ENCODE measurements at places on chromosomes 6 and 20.

DNA sequence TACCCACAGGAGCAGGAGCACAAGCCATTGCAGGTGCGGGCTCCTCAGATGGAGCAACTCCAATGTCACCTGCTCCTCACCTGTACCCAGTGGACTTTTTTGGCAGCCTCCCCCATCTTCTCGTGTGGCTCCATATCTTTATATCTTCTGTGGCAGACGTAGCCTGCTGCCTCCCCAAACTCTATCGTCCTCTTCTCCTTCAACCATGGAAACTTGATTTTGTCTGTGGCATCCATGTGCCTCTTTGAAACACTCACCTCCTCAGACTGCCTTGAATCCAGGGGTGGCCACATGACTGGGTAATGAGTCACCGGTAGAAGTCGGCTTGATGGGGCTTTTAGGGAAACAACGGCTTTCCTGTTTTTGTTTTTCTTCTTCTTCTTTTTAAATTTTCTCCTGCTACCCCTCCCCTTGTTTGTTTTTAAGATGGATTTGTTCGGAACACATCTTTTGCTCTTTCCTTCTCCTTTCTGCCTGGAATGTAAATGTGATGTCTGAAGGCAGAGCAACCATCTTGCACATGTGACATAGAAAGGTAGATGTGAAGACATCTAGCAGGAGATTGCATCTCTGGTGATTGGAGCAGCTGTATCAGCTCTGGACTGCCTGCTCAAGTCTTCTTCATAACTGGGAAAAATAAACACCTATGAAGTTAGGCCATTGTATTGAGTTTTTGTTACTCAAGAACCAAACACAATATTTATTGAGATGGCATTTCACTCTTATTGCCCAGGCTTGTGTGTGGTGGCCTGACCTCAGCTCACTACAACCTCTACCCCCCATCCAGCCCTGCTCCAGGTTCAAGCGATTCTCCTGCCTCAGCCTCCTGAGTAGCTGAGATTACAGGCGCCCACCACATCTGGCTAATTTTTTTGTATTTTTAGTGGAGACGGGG lies 69.9 kb upstream of the DDR1 start:
- no peak for DNase-seq

GRCh38 chr6:150857062-150857944 lies 8.2 kb upstream of the MTHFD1L start:
- no peak for DNase-seq

DNA sequence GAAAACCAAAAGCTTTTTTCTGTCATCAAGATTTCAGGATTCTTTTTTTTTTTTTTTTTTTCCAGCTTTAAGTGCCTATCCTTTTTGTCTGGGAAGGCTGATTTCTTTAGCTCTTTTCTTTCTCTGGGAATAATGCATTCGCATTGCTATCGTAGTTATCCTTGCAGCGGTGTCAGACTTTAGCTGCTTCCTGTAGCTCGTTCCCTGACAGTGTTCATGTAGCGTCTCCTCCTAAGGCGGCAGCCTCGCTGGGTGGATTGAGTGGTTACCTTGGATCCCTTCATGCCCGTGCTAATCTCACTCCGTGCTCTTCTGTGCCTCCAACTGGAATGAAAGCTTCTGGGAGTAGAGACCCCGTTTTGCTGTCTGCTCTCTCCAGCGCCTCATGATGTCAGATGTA lies 43.1 kb downstream of the UST start:
- no peak for DNase-seq

DNA sequence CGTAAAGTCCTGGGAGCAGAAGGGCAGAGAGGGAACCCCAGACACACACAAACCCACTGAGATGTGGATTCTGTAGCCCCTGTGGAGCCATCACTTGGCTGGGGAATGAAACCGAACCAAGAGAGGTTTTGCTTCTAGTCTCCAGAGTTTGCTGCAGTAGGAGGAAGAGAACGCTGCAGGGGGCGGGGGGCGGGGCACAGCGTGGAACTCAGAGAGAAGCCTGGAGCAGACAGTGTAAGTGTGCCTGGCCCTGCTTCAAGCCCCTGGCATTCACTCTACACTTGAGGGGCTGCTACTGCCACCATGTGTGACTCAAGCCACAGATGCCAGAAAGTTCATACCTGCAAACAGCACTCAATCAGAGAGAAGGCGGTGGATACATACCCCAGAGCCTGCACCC lies 18.9 kb downstream of the GABRR1 start:
- no peak for DNase-seq

DNA sequence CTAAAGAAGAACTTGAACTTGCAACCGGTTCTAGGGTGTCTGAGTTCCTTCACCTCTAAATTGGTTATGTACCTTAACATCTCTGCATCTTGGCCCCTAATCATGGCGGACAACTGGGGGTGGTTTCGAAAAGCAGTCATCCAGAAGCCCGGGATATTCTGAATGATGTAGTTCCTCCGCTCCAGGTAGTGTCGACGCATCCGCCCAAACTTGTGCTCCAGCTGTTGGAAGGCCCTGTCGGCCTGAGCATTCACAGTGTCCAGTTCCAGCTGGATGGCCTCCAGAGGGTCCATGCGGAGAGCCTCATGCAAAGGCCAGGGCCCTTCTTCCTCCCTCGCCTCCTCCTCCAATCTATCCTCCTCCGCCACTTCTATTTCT lies 887 bp downstream of the TSPYL1 start:
- DNase-seq, result no peak

- no peak for DNase-seq
Measured at GRCh38 chr6:166910601-166911000, 45.7 kb downstream of the RNASET2 start.

- no peak for DNase-seq
Measured at GRCh38 chr20:29119141-29119540, 2138.3 kb upstream of the DEFB115 start.

GRCh38 chr6:79878142-79878748 lies 69.1 kb downstream of the ELOVL4 start:
- peak; percentile 32 for DNase-seq

DNA sequence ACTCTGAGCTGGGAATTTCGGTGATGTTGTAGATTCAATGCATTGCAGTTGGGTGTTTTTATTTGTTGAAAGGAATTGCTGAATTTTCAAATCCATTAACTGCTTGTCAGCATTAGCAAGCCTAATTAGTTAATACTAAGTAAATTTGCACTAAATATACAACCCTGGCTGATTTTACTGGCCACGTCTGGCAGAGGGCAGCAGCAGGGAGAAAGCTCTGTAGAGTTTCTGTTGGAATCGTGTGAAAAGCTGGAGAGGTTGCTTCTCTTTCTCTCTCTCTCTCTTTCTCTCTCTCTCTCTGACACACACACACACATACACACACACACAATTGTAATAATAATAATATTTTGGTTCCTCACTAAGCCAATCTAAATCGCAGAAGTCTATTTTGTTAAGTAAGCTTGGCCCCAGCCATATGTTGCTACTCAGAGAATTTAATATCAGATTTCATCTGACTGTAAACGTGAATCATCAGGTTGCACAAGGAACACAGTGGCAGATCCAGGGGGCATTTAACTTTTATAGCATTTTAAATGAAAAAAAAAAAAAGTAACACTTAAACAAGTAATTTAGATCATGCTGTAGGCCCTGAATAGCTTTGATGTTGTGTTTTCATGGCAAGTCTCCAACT lies 289.5 kb downstream of the ESR1 start:
- peak; percentile 46 for DNase-seq

GRCh38 chr6:11258260-11259237 lies 26.1 kb upstream of the NEDD9 start:
- no peak for DNase-seq

- no peak for DNase-seq
Measured at GRCh38 chr6:150280703-150281102, 88.1 kb upstream of the IYD start.

GRCh38 chr6:163670336-163670735 lies 255.8 kb downstream of the QKI start:
- DNase-seq, result no peak

DNA sequence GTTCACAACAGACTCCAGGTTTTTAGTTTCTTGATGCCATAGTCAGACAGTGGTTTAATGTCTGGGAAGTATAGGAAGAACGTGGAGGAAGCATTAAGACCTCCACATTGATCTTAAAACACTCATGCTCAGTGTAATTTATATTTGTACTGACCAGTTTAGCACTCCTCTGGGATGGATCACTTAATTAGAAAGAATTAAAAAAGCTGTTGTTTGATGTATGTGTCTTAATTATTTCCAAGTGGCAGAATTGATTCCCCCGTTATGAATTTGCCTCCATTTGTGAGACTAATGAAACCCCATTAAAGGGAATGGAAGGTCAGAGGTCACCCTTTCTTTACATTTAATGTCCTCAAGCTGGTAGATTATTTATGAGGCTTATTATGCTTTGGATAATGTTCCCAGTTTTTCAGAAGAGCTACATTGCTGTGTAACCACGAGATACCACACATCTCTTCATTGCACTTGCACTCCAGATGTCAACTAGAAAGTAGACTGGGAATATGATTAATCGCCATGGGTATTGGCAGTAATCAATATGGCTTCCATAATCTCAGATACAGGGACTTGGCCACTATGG lies 270.0 kb upstream of the JAG1 start:
- DNase-seq, result no peak

GRCh38 chr6:8236956-8237355 lies 134.6 kb upstream of the EEF1E1 start:
- DNase-seq, result no peak

DNA sequence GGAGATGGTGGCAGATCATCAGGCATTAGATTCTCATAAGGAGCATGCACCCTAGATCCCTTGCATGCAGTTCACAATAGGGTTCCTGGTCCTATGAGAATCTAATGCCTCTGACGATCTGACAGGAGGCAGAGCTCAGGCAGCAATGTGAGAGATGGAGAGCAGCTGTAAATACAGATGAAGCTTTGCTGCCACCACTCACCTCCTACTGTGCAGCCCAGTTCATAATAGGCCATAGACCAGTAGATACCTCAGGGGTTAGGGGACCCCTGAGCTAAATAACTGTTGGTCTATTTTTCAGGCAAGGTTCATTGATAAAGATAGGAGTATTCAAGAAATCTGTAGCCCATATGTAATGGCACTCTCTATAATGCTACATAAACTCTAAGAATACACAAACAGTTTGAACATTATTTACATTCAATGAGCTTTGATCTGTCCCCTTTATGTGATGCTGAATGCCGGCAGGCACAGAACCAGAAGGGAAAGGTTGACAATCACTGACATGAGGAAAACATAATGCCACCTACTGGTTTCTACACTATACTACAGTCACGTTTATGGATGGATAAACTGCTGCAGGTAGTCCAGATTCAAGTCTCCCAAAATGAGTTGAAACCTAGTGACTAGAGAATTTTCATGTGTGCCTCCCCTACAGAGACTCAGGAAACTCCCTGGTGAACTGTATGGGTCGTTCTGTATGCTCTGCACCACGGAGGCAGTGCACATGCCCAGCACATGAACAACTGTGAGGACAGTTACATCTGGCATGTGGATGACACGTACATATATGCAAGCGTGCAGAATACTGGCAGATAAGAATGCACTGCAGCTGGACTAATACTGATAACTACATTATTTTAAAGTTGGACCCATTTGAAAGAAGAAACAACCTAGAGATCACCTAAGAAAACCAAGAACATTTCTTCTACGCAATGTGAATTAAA lies 72.0 kb downstream of the DST start:
- no peak for DNase-seq

DNA sequence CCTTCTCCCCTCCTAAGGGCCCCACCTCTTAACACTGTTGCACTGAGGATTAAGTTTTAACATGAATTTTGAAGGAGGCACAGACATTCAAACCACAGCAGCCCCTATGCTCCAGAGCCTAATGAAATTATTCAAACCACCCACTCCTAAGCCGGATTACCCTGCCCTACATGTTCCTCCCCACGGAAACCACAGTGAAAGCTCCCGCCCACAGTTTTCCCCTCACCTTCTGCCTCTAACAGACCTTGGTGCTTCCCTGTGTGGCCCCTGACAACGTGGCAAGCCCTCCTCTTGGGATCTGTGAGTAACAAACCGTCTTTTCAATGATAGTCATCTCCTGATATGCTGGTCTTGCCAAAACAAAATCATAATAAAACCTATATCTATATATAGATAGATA lies 74.8 kb downstream of the RIN2 start:
- no peak for DNase-seq

DNA sequence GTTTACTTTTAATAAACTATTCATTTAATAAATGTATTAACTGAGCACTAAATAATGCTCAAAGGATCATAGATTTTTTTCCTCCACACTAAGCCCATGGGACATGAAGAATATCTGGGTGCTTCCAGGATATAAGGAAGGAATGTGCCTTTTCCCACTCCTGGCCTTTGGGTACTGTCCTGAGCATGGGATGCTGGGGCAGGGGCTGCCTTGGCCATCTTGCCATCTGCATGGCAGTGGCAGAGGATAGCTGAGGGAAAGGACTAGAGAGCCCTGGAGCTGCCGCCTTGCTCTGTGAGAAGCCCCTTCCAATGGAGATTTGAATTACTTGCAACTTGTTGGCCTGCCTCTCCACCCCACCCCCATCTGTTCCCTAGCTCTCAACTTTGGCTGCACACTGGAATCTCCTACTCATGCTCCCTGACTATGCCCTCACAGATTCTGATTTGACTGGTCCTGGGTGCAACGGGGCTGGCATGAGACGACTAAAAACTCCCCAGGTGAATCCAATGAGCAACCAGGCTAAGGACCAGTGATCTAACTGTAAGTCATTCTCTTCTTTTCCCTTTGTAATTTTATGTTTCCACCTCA lies 15.6 kb downstream of the DDRGK1 start:
- DNase-seq, result no peak

DNA sequence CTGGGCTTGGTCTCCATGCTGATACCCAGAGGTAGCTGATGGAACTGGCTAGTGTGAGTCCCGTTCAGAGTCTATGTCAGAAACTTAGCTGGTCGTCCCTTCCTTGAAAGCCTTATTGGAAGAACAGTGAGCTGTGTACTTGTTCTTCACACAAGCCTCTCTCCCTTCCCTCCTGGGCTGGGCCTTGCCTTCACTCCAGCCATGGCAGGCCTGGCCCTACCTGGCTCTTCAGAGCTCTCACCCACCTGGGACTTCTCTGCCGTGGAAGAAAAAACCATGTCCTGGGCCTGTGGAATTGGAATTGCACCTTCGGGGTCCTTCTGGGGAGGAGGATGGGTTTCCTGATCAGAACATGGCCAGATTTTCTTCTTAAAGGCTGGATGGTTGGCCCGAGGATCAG lies 20.3 kb upstream of the ZNF831 start:
- DNase-seq, result no peak

DNA sequence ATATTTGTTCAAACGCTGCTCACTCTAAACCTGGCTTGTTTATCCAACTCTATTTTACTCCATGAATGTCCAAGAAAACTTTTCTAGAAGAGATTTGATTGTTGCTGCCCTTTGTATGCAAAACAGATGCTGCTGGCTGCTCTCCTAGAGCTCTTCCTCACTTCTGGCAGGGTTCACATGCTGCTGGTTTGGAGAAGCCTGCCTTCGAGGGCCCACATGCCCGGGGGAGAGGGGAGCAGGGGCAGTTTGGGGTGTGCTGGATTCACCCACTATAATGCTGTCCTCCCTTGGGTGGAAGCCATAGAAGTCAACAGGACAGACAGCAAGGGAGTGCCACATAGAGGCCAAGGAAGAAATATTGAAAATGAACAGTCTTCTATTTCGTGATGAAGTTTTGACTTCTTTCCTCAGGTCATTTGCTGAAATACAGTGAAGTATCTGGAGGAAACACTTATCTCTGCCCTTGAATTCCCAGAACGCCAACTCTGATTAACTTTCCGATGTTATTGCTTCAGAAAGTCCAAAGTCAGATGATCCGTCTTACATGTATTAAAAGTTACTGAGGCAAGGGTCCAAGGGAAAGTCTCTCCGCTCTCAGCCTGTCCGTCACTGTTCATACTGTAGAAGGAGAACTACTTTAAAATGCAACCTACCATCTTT lies 32.4 kb downstream of the LY86 start:
- DNase-seq, result no peak

- no peak for DNase-seq
Measured at GRCh38 chr20:52785679-52786078, 186.5 kb upstream of the TSHZ2 start.
